ENCODE measurements at places on chromosomes 1 and 21.
A peak's percentile ranks its signal among the peaks of the same experiment; 100 is the strongest.

DNA sequence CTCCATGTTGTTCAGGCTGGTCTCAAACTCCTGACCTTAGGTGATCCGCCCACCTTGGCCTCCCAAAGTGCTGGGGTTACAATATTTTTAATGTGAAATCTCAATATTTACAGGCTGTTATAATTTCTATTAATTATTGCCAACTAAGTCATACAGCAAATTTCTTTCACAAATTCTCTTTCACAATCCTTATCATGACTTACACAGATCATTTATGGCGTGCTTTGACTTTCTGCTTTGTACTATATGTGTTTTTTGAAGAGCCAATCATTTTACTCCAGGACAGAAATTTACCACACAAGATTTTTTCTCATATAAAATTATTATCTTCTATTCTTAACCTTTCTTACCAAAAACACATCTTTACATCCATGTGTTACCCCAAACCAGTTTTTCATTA, 1729.9 kb downstream of the NCAM2 start:
- H3K4me1 ChIP-seq, result no peaks in the 10 kb centered on the region
- no peaks in the 10 kb centered on the region for H3K27me3 ChIP-seq
- H3K36me3 ChIP-seq, result no peaks in the 10 kb centered on the region
- H3K4me3 ChIP-seq, result no peak overlapping the region
- no peak overlapping the region for H3K27ac ChIP-seq

- H3K27ac ChIP-seq, result peak within 1 kb of the TSS; percentile 74
- peaks cover 35% of the 10 kb centered on the region for H3K4me1 ChIP-seq
- DNase-seq, result no peak
- H3K4me3 ChIP-seq, result peak within 1 kb of the TSS; percentile 69
Measured at GRCh38 chr1:116909512-116910378, at the start of gene PTGFRN. Gene PTGFRN (plus strand): TSS chr1:116909916. CDS start chr1:116910204, 288 bp downstream.

GRCh38 chr1:220217383-220217988, 54.8 kb downstream of the RAB3GAP2 start:
- no peaks in the 10 kb centered on the region for H3K4me1 ChIP-seq
- no peak overlapping the region for H3K27ac ChIP-seq
- no peaks in the 10 kb centered on the region for H3K36me3 ChIP-seq
- no peak overlapping the region for H3K4me3 ChIP-seq

GRCh38 chr1:189962181-189962580, 515.5 kb downstream of the BRINP3 start:
- no peak overlapping the region for H3K27ac ChIP-seq
- H3K27me3 ChIP-seq, result no peaks in the 10 kb centered on the region
- H3K4me3 ChIP-seq, result no peak overlapping the region
- H3K4me1 ChIP-seq, result no peaks in the 10 kb centered on the region

DNA sequence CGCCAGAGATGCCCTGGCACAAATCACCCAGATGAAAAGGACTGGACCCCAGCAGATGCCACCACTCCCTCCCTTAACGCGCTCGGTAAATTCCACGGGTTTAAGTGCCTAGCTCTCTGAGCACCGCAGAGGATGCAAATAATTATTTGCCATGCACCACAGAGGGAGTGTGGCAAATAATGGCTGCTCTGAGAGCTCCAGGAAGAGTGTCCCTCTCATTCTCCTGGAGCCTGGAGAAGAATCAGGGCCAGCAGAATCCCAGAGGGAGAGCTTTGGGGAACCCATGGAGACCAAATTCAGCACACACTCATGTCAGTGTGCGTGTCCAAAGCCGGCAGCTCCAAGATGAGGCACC, 667 bp downstream of the HHIPL2 start:
- no peaks in the 10 kb centered on the region for H3K36me3 ChIP-seq
- no peak for DNase-seq
- peaks cover 14% of the 10 kb centered on the region for H3K4me1 ChIP-seq
- H3K4me3 ChIP-seq, result no peak overlapping the region
- peaks cover 2% of the 10 kb centered on the region for H3K27me3 ChIP-seq

DNA sequence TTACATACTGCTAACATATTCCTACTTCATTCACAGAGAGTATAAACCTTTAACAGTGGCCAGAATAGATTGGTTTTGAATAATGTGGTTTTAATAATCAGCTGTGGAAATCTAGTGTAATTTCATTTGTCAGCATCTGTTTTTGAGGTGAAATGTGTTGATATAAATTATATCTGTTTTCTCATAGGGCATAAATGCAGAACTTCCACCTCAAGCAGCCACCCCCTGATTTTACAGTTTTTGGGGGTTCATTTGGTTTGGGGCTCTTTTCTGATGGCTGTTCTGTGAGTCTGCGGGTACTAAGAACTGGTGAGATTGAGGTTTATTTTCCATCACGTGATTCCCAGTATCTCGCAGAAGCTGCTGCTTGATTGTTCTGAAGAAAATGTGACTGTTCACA, 23.2 kb downstream of the EDARADD start:
- no peak for DNase-seq
- no peaks in the 10 kb centered on the region for H3K27me3 ChIP-seq
- no peak overlapping the region for H3K4me3 ChIP-seq
- H3K4me1 ChIP-seq, result no peaks in the 10 kb centered on the region
- no peaks in the 10 kb centered on the region for H3K36me3 ChIP-seq
- no peak overlapping the region for H3K27ac ChIP-seq

GRCh38 chr1:75625795-75626194, 14.9 kb upstream of the SLC44A5 start:
- H3K27ac ChIP-seq, result no peak overlapping the region
- H3K36me3 ChIP-seq, result no peaks in the 10 kb centered on the region
- H3K27me3 ChIP-seq, result no peaks in the 10 kb centered on the region
- H3K4me3 ChIP-seq, result no peak overlapping the region
- H3K4me1 ChIP-seq, result no peaks in the 10 kb centered on the region

GRCh38 chr1:47915677-47916353, 81.4 kb downstream of the TRABD2B start:
- peaks cover 18% of the 10 kb centered on the region for H3K4me1 ChIP-seq
- no peak for DNase-seq
- H3K27ac ChIP-seq, result no peak overlapping the region

DNA sequence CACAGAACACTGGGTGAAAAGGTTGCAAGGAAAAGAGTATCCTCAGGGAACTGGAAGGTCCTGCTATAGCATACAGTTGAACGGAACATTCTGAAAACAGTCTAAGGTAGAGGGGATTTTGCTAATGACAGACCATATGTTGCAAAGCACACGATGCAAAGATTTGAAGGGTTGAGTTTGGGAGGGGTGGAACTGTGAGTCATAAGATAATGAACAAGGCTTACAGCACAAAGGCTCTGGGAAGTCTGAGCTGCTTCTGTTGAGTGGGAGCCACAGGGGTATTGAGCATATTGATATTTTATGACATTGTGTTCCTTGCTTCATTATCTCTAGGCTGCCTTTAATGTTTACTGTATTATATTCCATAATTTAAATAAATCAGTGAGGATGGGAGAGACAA, 104.9 kb downstream of the PLPPR4 start:
- DNase-seq, result no peak
- no peaks in the 10 kb centered on the region for H3K27me3 ChIP-seq
- H3K4me3 ChIP-seq, result no peak overlapping the region
- H3K36me3 ChIP-seq, result no peaks in the 10 kb centered on the region

GRCh38 chr21:46190491-46191131, 6.4 kb upstream of the SPATC1L start:
- H3K4me3 ChIP-seq, result no peak overlapping the region
- no peak overlapping the region for H3K27ac ChIP-seq
- DNase-seq, result no peak
- no peaks in the 10 kb centered on the region for H3K27me3 ChIP-seq

DNA sequence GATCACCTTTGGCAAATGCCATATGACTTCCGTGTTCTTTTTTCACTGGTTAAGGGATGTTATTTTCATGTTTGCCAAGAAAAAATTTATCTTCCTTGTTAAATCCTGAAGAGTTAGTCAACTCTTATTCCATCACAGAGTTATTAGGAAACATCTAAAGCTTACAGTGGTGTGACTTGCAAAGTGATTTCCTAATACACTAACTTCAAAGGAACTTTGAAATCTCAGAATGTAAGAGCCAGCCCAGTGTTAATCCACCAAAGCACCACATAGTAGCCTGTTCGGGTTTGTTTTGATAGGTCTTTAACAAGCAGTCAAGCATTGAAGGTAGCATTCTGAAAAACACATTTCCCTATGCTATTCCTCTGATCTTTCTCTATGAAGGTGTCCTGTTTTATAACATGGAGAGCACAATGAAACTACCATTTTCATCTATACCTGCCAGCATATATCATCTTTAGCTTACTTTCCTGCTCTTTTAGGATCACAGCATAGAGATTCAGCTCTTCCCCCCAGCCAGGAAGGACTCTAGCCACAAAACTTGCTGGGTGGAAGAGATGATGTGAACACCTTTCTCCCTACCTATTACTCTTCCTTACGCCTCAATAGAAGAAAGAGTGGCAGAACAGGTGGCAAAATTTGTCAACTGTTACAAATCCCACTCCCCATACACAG, 82.4 kb upstream of the MAGI3 start:
- H3K4me1 ChIP-seq, result no peaks in the 10 kb centered on the region
- no peaks in the 10 kb centered on the region for H3K36me3 ChIP-seq
- no peak overlapping the region for H3K4me3 ChIP-seq
- no peak for DNase-seq
- H3K27me3 ChIP-seq, result no peaks in the 10 kb centered on the region
- H3K27ac ChIP-seq, result no peak overlapping the region

DNA sequence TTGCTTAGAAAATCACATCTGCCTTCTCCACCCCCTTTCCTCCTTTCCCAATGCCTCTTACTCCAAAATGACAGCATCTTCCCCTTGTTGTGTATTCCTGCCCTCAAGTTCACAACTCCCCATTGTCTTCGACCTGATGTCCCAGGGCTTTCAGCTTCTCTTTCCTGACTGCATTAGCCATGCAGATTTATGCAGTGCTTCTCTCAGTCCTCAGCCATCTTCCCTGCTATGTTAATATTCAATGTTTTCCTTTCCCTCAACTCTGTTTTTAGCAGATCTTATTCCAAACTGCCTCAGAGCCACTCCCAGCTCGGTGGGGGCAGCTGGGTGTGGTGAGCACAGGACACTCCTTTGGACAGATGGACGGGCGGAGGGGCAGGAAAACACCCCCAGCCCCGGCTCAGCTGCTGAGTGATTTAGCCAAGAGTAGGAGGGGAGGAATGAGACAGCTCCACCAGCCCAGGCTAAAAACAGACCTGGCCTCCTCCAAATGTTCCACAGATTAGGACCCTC, 71.0 kb downstream of the CD2 start:
- H3K36me3 ChIP-seq, result no peaks in the 10 kb centered on the region
- DNase-seq, result no peak
- H3K27me3 ChIP-seq, result no peaks in the 10 kb centered on the region
- H3K27ac ChIP-seq, result peak overlapping the region; percentile 63
- H3K4me3 ChIP-seq, result no peak overlapping the region

DNA sequence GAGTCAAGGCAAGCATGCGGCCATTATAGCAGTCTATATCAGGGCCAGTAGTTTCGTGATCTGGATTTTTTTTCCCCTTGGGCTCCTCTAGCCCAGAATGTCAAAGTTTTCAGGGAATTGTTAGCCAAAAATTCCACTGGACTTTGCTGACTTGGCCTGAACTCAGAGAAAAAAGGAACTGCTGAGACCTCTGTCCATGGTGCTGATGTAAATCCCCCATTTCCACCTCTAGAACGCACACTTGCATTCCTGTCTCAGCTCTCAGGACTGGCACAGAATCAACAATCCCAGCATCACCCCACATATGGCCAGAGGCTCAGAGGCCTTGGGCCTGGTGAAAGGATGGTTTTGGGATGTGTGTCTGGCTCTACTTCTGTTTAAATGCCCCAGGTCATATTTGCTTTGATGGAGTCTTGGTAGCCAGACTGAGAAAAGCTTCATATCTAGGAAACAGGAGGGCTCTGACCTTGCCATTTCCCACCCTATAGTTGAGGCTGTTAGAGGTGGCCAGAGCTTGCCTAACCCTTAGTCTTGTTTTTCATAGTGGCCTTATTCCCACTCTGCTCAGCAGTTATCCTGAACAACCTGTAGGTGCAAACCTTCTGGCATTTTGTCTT, 16.9 kb upstream of the EFCAB14 start:
- peak; percentile 22 for DNase-seq
- no peak overlapping the region for H3K4me3 ChIP-seq
- H3K27ac ChIP-seq, result no peak overlapping the region
- no peaks in the 10 kb centered on the region for H3K36me3 ChIP-seq
- H3K27me3 ChIP-seq, result no peaks in the 10 kb centered on the region
- H3K4me1 ChIP-seq, result no peaks in the 10 kb centered on the region

- peaks cover 6% of the 10 kb centered on the region for H3K36me3 ChIP-seq
- no peak overlapping the region for H3K27ac ChIP-seq
- no peak overlapping the region for H3K4me3 ChIP-seq
- no peaks in the 10 kb centered on the region for H3K27me3 ChIP-seq
Measured at GRCh38 chr1:12436817-12437599, 181.0 kb downstream of the DHRS3 start.

DNA sequence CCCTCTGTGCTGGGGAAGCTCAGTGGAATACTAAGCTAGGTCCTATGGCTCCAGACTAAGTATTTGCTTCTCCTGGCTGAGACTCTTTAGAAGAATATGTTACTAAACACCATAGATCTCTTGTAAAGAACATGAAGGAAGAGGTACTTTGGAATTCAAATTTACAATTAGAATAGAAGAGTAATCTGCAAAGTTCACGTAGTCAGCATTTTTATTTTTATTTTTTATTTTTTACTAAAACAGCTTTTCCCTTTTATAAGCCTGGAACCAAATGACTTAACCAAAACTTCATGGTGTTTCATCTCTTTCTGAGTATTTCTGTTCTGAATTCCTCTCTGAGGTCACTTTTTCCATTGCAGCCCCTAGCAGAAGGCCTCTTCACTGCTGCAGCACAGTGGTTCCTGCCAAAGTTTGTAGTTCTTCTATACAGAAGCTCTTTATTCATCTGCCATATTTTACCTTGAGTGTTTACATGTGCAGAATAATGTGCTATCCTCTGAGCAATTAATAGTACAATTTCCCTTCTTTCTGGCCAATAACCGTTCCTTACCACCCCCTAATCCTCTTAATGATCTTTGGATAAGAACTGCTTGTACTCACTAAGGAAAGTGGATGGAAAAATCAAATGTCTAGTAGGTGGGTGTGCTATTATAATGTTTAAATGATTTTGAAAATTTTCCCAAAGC, 27.2 kb downstream of the TSEN15 start:
- DNase-seq, result no peak
- H3K36me3 ChIP-seq, result no peaks in the 10 kb centered on the region
- H3K4me3 ChIP-seq, result no peak overlapping the region
- H3K27ac ChIP-seq, result no peak overlapping the region
- no peaks in the 10 kb centered on the region for H3K27me3 ChIP-seq

DNA sequence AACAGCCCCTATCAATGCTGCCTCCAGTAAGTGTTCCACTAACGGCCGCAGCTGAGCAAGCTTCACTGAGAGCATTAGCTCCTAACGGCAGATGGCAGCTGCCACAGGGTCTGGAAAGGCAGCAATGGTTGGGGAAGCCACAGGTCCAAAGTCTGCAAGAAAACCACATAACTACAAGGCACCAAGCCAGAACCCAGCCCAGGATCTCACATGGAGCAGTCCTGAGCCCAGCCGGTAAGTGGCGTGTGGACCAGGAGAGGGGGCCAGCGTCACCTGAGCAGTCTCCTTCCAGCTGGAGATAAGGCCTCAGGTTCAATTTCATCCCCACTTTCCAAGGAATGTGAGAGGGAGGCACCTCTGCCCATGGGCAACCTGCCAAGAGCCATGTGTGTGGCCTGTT, 13.2 kb downstream of the SYT2 start:
- H3K4me1 ChIP-seq, result peaks cover 7% of the 10 kb centered on the region
- peaks cover 8% of the 10 kb centered on the region for H3K27me3 ChIP-seq
- H3K4me3 ChIP-seq, result no peak overlapping the region
- H3K36me3 ChIP-seq, result no peaks in the 10 kb centered on the region

GRCh38 chr1:178871551-178872320, 859 bp upstream of the ANGPTL1 start:
- DNase-seq, result no peak
- no peak overlapping the region for H3K4me3 ChIP-seq
- H3K4me1 ChIP-seq, result no peaks in the 10 kb centered on the region
- H3K27ac ChIP-seq, result peak overlapping the region; percentile 42
- no peaks in the 10 kb centered on the region for H3K27me3 ChIP-seq

GRCh38 chr21:25509862-25510261, 97.4 kb downstream of the MRPL39 start:
- H3K36me3 ChIP-seq, result no peaks in the 10 kb centered on the region
- H3K27me3 ChIP-seq, result no peaks in the 10 kb centered on the region
- no peak overlapping the region for H3K27ac ChIP-seq
- H3K4me1 ChIP-seq, result no peaks in the 10 kb centered on the region

Measured in spinal cord (tissue), 10 donors.